Left renal pelvis (tissue), 4 donors: ENCODE measurements at places on chromosomes 7 and 10. TPM values are rescaled to one million over a fixed set of nuclear protein-coding genes. Genes with fewer than 3 reads are reported as not detected.

Gene TMEM184A
- polyA plus RNA-seq: 7.2 TPM

Gene HTR5A
- polyA plus RNA-seq: not detected

DNA sequence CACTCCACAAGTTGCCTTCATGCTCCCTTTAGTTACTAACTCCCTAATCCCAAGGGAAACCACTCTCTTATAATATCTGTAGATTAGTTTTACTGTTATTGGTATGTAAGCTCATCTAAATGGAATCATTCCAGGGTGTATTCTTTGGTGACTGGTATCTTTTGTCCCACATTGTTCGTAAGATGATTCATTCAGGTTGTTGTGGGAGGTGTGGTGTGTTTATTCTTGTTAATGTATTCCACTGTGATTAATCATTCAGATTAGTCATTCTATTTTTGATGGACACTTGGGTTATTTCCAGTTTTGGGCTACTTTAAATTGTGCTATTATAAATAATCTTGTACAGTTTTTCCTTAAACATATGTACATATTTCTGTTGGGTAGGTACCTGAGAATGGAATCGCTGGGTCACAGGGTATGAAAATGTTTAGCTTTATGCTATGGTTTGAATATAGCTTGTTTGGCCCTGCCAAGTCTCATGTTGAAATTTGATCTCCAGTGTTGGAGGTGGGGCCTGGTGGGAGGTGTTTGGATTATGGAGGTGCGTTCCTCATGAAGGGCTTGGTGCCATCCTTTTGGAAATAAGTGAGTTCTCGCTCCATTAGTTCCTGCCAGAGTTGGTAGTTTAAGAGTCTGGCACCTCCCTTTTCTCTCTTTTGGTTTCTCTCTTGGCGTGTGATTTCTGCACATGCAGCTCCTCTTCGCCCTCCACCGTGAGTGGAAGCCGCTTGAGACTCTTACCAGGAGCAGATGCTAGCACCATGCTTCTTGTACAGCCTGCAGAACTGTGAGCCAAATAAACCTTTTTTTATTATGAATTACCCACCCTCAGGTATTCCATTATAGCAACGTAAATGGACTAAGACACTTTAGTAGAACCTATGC, 13.8 kb downstream of the BTRC start:
- no peak for DNase-seq

DNA sequence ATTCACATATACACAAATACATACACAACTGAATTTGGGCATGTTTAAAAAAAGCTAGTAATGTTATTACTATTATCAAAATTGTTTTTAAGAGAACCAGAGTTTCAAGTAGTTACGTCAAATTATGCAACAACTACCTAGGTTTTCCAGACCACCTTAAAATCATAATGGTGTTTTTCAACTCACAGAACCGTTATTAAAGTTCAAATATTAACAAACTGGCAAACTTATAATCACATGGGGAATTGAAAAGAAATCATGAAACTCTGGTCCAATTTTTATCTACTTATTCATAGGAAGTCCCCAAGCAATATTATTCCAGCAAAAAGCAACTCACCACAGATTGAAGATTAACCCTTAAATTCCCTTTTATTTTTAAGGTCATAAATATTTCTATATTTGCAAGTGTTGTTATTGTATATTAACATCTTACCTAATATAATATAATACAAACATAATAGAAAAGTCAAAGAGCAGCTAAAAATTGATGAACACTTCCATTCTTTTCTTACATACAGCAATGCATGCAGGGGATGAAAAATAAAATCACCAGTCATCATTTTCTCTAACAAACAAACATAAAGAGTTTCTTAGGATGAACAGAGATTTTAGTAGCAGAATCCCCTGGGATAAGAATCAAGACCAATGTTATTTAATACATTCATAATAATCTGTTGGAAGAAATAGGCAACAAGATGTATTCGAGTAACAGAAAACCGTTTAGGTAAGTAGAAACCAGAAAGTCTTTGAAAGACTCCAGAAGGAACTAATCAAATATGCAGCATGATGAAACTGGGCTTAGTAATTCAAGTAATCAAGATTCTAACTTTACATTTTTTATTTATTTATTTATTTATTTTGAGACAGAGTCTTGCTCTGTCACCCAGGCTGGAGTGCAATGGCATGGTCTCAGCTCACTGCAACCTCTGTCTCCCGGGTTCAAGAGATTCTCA, 391.1 kb downstream of the PARD3 start:
- DNase-seq: no peak

GRCh38 chr10:23371073-23371472, 26.5 kb upstream of the C10orf67 start:
- no peak for DNase-seq

GRCh38 chr10:57661206-57661605, 606.5 kb downstream of the IPMK start:
- no peak for DNase-seq

Gene PSMG3
- 25.4 TPM for polyA plus RNA-seq

Gene OR9A2
- polyA plus RNA-seq: not detected

DNA sequence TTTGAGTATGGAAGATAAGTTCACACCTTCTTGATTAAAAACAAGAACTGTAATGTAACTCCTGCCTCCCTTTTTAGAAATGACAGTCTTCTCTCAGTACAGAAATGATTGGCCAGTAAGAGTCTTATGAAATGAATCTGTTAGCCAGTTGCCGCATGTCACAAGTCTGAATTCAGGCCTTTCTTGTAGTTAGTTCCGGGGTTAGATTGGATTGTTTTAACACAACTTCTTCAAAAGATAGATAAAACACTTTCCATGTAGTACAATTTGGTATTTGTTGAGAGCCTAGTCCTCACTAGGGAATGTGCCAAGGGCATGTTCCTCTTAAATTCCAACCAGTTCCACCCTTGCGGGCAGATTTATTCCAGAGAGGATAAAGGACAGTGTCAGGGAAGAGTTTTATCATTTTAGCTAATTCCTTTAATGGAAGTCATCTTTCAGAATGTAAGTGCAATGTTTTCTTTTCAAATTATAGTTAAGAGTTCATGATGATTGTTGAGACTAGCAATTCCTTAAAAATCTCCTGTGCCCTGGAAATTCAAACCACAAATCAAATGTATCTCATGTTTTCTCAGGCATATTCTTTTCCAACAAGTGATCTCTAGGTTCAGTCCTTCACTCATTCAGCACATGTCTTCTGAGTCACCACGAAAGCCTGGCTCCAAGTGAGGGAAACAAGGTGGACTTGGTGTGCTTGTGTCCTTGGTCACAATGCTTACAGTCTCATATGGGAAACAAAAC, 4.1 kb downstream of the FHIP2A start:
- no peak for DNase-seq

Gene TEX47
- not detected for polyA plus RNA-seq

DNA sequence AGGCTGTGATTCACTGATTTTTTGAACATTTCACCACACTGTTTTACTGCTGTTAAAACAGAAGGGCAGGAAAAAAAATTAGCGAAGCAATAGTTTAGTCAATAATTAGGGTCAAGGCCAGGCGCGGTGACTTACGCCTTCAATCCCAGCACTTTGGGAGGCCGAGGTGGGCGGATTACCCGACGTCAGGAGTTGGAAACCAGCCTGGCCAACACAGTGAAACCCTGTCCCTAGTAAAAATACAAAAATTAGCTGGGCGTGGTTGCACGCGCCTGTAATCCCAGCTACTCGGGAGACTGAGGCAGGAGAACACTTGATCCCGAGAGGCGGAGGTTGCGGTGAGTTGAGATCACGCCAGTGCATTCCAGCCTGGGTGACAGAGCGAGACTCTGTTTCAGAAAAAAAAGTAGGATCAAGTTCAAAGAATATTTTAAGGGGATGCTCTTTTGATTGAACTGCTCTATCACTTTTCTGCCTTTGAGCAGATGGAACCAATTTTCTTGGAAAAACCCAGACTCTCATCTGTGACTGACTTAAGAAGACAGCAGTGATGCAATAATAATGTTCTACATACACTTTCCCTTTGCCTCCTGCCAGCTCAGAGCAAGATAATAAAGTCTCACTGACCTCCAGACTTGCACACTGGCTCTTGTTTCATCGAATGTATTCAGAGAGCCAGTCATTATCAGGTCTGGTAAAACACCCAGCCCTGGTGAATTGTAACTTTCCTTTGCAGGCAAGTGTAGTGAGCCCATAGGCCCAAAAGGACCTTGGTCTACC, 1.6 kb upstream of the PPA1 start:
- no peak for DNase-seq

Gene LRRC27
- polyA plus RNA-seq: 34.7 TPM

DNA sequence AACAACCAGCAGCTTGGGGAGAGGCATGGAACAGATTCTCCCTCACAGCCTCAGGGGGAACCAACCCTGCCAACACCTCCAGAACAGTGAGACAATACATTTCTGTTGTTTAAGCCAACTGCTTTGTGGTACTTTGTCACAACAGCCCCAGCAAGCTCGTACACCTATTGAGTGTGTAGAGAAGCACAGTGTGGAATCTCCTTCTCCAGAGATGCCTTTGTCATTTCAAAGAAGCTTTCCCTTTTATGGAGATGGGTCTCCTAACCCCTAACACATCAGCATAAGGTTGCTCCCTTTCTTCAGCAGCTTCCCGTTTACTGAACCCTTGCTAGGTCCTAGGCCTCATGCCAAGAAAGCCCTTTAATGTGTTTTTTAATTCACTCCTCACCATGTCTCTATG, 60.7 kb upstream of the AGK start:
- no peak for DNase-seq

Gene NEURL1
- polyA plus RNA-seq: 0.83 TPM

GRCh38 chr10:3435671-3436070, 263.1 kb upstream of the PITRM1 start:
- DNase-seq: no peak

Gene LIPN
- polyA plus RNA-seq: 0.11 TPM

GRCh38 chr10:63430091-63430998, 35.4 kb downstream of the JMJD1C start:
- no peak for DNase-seq

DNA sequence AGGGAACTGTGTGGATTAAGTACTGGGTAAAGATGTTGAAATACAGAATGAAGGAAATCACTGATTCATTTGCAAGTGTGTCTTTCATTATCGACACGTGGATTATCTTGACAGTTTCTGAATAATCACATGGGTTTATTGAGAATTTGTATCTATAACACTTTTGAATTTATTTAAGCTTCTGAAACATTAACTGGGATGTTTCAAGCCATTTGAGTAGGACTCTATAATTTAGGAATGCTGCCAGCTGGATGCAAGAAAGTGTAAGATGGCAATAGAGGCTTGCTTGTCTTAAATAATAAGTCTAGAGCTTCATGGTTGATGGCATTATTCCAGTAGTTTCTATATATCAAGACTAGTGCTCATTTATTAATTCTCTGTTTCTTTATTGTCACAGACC, 1100.7 kb upstream of the GHITM start:
- DNase-seq: no peak

DNA sequence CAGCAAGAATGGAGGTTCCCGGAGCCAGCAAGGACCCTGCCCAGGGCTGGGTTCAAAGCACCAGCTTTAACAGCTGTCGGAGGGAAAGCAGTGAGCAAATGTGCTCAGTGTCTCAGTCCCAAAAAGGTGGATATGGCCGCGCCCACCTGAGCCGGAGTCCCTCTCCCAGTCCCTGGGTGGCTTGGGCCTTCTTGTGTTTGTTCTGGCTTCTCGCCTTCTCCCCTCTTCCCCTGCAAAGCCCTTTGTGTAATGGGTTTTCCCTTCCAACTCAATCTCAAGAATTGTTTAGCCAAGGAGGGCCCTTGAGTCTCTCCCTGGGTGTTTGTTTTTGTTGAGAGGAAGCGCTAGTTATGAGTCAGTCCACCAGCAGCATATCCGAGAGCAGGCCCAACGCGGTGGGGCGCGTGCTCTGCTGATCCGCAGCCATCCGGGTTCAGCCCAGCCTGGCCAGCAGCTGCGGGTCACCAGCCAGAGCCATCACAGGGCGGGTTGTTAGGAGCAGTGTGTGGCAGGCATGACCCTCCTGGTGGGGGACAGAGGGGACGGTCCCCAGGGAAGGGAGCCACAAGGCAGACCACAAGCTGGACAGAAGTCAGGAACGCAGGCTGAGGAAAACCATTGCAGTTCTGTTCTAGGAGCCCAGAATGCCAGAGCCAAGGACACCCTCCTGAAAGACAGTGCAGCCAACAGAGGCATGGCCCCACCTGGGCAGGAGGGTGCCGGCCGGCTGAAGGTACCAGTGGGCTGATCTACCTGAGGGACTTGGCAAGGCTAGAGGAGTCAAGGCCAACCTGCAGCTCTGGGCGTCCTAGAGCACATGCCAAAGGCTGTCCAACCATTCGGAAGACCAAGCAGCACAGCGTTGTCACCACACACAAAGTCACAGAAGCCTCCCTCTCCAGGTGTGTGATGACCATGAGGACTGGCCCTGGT, 21.3 kb downstream of the CALML3 start:
- DNase-seq: no peak

DNA sequence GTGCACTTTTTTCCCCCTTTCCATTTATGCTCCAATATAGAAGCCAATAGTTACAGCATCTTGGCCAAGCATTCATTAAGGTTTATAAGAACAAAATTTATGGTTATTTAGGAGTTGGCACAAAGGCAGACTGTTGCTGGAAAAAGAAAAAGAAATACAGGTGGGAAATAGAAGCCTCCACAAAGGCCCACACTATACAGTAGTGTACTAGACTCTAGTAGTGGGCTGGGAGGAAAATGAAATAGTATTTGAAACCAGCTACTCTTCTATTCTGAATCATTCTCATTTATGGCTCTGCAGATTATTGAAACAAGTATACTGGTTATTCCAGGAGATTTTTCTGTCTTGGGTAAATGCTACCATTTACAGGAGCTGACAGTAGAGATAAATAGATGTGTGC, 80.9 kb upstream of the CDK6 start:
- no peak for DNase-seq

DNA sequence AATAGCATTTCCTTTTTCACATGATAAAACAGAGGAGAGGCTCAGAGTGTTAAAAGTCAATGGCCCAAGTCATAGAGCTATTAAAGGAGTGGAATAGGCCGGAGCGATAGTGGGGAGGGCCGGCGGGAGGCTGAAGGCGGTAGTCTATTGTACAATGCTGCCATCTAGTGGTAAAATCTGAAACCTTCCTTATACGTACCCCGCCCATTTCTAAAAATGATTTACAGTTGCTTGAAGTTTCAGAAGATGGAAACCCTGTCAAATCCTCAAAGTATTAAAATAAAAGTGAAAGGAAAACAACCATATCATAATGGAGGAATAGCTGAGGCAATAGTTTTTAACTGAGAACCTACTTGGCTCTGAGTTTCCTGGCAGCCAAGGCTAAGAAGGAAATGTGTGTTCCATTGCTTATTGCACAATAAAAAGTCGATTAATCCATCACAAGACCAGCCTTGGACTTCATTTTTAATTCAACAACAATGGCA, 209.1 kb downstream of the CCSER2 start:
- DNase-seq: no peak

DNA sequence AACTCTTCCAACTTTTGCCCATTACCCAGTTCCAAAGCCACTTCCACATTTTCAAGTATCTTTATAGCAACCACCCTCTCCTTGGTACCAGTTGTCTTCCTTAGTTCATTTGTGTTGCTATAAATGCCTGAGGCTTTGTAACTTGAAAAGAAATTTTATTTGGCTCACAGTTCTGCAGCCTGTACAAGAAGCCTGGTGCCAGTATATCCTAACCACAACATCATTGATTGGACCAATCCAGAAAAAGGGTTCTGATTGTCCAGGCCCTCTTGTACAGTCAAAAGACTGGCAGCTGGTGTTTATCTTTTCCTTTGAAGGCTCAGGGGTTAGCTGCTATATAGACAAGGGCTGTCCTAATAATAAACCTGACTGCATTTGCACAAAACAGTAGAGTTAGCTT, 21.1 kb upstream of the ABCC2 start:
- DNase-seq: no peak
